Stimulated activated CD4-positive, alpha-beta T cell treated with anti-CD3 and anti-CD28 coated beads, TNF-alpha, amount 100 ng/mL, for 48 hours (primary cell): ENCODE measurements at places on chromosomes 1 and 21.

GRCh38 chr1:112466078-112466660, 42.6 kb upstream of the WNT2B start:
- DNase-seq, result peak; percentile 86

GRCh38 chr1:147851149-147851548, 51.4 kb upstream of the GJA8 start:
- DNase-seq, result no peak

GRCh38 chr1:213661302-213661701, 326.5 kb upstream of the PROX1 start:
- DNase-seq, result no peak

DNA sequence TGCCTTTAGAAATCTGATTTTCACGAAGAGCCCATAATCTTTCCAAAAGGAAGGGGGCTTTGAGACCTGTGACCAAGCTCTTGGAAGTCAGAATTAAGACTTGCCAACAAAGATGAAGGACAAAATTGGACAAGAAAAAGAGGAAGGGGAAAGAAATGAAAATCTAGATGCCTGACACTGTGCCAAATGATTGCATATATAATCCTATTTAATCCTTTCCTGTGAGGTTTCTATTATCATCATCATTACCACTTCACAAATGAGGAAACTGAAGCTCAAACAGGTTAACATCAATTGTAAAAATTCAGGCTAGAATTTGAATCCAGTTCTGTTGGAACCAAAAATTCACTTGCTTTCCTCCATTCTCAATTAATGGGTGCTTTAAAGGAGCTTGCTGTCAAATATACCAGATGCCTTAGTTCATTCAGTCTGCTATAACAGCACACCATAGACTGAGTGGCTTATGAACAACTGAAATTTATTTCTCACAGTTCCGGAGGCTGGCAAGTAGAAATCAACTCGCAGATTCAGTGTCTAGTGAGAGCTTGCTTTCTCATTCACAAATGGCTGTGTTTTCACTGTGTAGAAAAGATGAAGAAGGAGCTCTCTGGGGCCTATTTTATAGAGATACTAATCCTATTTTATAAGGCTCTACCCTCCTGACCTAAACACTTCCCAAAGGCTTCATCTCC, 197.5 kb upstream of the ST6GALNAC5 start:
- no peak for DNase-seq

DNA sequence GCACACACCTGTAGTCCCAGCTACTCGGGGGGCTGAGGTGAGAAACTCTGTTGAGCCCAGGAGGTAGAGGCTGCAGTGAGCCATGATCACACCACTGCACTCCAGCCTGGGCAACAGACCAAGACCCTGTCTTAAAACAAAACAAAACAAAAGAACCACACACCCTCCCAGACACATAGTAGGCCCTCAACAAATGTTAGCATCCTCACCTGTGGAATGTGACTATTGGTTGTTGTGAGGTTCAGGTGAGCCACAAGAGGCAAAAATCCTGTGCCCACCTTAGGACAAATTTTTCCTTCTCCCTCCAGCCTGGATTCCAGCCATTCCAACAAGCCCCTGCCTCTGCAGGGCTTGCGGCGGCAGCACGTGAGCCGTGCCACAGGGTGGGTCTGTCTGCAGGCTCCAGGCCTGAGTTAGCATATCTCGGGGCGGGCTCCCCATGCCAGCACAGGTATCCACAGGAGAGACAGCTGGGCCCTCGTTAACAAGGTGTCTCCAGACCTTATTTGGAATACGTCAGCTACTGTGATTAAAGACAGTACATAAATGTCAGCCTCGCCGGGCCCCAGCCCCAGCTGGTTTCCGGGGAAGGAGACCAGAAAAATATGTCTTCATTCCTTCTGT, 17.4 kb downstream of the C1QB start:
- DNase-seq, result no peak

DNA sequence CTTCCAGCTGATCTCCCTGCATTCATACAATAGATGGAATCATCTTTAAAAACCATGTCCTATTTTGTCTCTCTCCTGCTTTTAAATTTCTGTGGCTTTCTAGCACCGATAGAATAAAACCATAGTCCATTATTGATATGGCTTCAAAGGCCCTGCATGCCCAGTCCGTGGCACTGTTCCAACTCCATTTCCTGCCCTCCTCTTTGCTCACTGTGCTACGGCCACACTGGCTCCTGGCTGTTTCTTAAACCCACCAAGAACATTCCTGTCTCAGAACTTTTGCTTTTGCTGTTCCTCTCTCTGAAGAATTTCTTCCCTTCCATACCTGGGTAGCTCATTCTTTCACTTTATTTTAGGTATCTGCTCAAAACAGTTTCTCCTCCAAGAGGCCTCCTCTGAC, 7.2 kb downstream of the SLAMF1 start:
- no peak for DNase-seq

GRCh38 chr1:38672692-38673091, 186.9 kb downstream of the RRAGC start:
- DNase-seq, result no peak

DNA sequence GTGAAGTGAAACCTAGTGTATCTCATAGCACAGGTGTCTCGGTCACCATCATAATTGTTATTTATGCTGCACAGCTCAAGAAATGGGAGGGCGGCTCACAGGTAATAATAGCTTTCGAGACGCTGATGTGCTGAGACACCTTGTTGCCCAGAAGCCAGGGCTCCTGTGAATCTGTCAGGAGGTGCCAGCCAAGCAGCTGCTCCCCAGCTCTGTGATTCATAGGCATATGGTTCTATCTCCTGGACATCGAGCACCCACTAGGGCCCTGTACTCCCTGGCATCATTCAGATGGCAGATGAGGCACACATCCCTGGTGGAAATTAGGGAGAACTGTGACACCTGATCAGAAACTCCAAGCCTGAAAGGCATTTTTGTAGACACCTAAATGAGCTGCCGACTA, 53.5 kb downstream of the SYT6 start:
- no peak for DNase-seq

GRCh38 chr1:63936276-63936675, 162.5 kb downstream of the ROR1 start:
- DNase-seq, result no peak

DNA sequence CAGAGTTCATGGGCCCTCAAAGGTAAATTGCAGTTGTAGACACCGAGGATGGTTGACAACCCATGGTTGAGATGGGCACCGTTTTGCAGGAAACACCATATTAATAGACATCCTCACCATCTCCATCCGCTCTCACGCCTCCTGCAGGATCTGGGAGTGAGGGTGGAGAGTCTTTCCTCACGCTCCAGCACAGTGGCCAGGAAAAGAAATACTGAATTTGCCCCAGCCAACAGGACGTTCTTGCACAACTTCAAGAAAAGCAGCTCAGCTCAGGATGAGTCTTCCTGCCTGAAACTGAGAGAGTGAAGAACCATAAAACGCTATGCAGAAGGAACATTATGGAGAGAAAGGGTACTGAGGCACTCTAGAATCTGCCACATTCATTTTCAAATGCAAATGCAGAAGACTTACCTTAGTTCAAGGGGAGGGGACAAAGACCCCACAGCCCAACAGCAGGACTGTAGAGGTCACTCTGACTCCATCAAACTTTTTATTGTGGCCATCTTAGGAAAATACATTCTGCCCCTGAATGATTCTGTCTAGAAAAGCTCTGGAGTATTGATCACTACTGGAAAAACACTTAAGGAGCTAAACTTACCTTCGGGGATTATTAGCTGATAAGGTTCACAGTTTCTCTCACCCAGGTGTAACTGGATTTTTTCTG, 9.3 kb downstream of the SLAMF8 start:
- no peak for DNase-seq

- DNase-seq, result no peak
Measured at GRCh38 chr1:106232128-106232527, 824.3 kb upstream of the PRMT6 start.

DNA sequence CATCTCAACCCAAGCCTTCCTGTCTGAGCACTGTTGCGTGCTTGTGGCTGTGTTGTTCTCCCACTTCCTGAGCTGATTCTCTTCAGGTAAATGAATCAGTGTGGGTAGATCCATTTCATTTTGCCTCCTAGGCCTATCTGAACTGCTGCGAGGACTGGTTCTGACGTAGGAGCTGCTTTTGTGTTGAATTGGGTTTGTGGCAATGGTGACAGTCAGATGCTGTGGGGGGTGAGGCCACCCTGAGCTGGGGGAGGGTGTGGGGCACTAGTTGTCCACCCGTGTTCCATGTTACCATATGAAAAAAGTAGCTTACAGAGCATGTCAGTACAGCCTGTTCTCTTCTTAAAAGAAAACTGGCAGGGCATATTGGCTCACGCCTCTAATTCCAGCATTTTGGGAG, 81.5 kb downstream of the MRPS6 start:
- no peak for DNase-seq

DNA sequence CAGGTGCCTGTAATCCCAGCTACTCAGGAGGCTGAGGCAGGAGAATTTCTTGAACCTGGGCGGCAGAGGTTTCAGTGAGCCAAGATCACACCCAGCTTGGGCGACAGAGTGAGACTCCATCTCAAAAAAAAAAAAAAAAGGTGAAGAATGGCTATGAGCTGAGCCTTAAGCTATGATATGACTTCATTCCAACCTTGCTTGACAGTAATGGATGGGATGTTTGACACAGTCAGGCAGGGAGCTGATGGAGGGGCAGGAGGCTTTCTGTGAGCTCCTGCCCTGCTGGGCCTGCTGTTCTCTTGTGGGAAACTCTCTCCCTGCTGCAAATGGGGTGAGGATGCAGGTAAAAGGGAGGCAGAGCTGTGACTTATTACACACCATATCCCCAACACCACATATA, 27.6 kb downstream of the NCF2 start:
- DNase-seq, result no peak

DNA sequence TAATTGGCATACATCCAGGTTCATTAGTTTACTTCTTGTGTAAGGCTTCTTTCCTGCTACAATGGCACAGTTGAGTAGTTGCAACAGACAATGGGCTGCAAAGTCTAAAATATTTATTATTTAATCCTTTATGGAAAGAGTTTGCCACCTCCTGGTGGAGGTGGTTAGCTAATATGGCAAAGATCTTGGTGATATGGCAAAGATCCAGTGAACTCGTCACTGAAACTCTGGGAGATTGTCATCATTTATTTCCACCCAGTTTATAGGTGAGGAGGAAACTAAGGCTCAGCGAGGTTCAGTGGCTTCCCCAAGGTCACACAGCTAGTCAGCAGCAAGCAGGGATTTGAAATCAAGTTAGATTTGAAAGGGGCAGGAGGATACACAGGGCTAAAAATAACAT, 16.1 kb upstream of the IFFO2 start:
- no peak for DNase-seq

DNA sequence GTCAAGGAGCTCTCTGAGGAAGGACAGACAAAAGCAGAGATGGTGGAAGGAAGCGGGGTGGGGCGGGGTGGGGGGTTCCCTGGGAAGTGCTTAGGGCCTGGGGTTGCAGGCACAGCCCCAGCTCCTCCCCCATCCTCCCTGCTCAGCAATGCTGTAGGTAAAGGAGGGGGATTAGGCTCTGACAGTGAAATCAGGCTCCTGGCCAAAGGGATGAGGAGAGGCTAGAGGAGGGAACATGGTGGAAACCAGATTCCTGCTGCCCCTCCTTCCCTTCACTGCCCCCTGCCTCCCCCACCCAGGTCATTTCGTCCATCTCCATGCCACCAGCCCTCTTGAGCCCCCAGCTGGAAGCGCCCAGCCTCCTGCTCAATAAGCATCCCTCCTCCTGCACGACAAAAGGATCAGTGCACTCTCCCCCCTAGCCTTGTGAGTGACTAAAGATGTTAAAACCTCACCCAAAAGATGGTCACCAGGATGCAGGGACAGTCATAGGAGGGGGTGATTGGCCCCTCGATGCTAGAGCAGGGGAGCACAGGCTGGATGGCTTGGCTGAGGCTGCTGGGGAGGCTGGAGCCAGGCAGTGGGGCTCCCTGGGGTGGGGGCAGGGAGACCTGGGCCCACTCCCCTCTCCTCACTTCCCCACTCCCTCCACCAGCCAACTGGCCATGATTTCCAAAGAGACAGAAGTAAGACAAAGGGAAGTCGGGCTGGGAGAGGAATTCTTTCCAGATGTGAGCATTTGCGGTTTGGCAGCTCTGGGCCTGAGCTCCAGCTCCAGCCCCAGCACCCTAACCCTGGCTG, 2.2 kb upstream of the CRABP2 start:
- no peak for DNase-seq

DNA sequence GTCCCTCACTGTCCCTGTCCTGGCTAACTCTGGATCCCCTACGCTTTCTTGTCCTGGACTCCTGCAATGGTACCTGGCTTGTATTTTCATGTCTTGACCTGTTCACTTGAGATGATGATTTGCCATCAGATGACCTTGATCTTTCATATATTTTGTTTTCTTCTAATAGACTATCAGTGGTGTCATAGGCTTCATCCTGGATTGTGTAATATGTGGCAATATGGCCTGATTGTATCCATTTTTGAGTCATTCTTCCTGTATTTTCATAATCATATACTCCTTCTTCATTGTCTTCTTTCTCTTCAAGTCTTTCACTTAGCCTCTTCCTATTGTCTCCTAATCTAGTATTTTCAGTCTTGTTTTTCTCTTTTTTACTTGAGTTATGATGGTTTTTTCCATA, 11.1 kb downstream of the FLG start:
- no peak for DNase-seq

DNA sequence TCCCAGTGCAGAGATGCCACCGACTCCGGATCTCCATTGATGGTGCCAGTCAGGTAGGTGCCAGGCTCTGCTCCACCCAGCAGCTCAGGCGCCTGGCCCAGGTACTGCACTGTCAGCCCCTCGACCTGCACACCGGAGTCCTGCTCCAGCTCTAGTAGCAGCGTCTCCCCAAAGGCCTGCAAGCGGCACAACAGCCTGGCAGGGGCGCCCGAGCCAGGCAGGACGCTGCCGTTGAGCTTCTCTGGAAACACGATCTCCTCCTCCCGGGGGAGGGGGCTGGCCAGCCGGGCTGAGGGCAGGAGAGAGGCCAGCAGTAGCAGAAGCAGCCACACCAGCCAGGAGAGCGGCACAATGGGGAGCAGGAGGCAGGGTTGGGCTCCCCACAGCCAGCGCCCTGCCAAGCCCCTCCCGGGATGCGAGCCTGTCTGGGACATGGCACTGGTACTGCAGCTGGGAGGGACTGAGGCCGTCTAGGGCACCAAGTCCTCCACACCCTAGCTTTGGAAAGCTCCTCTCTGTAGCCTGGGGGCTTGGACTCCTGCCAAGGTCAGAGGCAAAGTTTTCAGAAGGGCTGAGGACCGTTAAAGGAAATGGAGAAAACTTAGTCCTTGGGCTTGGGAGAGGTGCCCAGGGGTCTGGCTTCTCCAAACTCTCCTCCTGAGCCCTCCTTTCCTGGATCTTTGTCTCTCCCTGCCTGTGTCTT, 509 bp downstream of the ADAMTS4 start:
- DNase-seq, result no peak

- no peak for DNase-seq
Measured at GRCh38 chr21:29102791-29103257, 27.6 kb upstream of the MAP3K7CL start.

- DNase-seq, result no peak
Measured at GRCh38 chr1:6359216-6360116, 34.1 kb downstream of the ACOT7 start.

- no peak for DNase-seq
Measured at GRCh38 chr21:36199021-36199420, 42.4 kb downstream of the DOP1B start.

- no peak for DNase-seq
Measured at GRCh38 chr1:79355090-79355489, 348.6 kb upstream of the ADGRL4 start.
